Stimulated activated CD8-positive, alpha-beta memory T cell treated with anti-CD3 and anti-CD28 coated beads, Interleukin-4, amount 100 ng/mL, for 1 hour (primary cell): ENCODE measurements at places on chromosomes 1 and 21.

GRCh38 chr1:200676829-200677228 lies 7.1 kb upstream of the DDX59 start:
- no peak for DNase-seq

DNA sequence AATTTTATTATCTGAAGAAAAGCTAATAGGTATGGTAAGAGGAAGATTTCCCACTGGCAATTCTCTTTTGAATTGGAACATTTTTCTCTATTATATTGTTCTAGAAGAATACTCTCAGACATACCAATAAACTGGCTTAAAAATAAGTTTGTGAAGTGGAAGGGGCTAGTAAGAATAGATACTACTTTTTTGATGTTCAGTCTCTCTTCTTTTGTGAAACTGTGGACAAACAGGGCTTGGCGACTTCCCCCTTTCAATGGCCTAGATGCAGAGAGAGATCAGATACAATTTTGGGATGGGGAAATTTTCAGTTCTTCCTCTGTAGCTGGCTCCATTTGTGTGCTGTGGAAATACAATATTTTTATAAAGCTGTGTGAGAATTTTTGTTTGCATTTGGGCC lies 2.5 kb downstream of the PBX1 start:
- no peak for DNase-seq

DNA sequence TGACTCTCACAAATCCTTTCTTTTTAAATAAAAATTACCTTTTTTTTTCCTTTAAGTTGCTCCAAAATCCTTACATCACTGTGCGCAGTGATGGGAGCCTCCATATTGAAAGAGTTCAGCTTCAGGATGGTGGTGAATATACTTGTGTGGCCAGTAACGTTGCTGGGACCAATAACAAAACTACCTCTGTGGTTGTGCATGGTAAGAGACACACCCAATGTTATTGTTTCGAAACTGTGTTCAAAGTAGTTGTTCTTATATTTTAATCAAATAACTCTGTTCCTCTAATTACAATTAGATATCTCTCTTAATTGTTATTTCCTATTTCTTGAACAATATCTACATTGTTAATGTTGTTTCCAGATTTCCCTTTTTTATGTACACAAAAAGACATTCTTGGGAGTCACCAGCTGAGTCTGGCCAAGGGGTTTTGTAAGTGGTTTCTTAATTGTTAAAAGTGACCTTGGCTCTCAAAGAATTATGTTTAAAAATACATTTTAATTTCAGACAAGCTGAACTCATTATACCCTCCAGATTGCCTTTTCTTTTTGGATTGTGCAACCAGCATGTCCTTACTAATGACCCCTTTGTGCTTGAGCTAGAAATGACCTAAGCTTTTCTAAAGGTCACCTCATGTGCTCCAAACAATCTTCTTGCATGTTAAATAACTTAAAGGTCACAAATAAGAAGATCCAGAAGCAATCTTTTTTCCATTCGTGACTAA lies 250.1 kb downstream of the HMCN1 start:
- DNase-seq = no peak

GRCh38 chr1:17158961-17159360 lies 39.7 kb upstream of the PADI2 start:
- DNase-seq = no peak

GRCh38 chr1:180178511-180179161 lies 24.0 kb downstream of the QSOX1 start:
- peak; percentile 38 for DNase-seq

DNA sequence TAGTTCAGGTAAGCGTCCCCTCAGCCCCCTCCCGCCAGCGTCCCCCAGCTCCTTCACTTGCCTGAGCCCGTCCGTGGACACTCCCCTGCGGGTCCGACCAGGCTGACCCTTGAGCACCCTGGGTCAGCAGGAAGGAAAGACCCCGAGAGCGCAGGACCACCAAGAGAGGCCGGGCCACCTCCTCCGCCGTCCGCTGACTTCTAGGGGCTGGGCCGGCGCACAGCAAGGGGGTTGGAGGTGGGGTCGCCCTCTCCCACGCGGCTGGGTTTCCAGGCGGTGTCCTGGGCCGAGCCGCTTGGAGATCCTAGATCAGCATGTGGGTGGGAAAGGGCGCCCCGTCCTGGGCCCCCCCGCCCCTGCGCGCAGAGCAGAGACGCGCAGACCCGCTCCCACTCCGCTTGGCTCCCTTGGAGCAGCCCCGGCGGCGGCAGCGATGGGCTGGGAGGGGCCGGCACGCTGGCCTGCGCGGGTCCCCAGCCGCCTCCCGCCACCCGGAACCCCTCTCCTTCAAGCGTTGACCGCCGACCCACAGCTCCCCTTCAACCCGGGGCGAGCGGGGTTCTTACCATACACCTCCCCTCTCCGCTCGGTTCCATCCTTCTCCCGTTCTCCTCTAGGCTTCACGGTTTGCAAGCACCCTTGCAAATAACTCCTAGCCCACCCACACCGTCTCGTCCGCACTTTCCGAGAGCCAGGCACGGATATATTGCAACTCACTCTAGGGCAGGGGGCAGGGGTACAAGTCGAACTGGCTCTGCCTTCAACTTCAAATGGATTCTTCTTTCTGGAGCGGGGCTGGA lies 7.5 kb downstream of the KNCN start:
- no peak for DNase-seq

DNA sequence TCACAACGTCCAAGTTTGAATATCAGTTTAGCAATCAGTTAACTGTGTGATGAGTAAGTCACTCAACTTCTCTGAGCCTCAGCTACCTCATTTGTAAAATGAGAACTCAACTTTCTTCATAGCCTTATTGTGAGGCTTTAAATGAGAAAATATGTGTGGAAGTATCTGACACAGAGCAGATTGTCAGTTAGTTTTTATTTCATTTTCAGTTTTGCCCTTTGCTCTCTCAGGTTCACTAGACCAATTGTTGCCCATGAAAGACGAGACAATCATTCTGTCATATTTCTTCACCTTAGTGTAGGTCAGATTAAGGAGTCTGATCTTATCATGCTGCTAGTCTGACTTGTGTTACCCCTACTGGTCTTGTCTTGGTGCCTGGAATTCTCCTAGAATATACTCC lies 232.8 kb upstream of the PTBP2 start:
- DNase-seq = no peak

DNA sequence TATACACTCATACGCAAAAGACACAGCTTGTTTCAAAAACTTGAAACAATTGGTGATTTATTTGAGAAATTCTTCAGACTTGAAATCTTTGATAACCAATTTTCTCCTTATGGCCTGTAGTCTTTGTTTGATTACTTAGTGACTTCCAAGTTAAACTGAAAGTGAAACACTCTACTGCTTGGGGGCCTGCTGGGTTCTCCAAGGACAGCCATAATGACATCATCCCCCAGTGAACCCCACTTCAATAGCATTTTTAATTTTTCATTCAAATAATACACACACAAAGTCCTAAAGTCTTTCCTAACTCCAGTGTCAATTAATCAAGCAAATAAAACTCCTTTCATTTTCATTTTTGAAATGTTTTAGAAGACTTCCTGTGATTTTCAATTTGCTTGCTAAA lies 59.2 kb downstream of the KRTAP19-8 start:
- no peak for DNase-seq

GRCh38 chr1:4963251-4963650 lies 308.8 kb downstream of the AJAP1 start:
- DNase-seq = no peak

GRCh38 chr1:231986631-231987336 lies 360.2 kb downstream of the DISC1 start:
- DNase-seq = no peak

- no peak for DNase-seq
Measured at GRCh38 chr1:3930301-3931006, 30.4 kb upstream of the C1orf174 start.

DNA sequence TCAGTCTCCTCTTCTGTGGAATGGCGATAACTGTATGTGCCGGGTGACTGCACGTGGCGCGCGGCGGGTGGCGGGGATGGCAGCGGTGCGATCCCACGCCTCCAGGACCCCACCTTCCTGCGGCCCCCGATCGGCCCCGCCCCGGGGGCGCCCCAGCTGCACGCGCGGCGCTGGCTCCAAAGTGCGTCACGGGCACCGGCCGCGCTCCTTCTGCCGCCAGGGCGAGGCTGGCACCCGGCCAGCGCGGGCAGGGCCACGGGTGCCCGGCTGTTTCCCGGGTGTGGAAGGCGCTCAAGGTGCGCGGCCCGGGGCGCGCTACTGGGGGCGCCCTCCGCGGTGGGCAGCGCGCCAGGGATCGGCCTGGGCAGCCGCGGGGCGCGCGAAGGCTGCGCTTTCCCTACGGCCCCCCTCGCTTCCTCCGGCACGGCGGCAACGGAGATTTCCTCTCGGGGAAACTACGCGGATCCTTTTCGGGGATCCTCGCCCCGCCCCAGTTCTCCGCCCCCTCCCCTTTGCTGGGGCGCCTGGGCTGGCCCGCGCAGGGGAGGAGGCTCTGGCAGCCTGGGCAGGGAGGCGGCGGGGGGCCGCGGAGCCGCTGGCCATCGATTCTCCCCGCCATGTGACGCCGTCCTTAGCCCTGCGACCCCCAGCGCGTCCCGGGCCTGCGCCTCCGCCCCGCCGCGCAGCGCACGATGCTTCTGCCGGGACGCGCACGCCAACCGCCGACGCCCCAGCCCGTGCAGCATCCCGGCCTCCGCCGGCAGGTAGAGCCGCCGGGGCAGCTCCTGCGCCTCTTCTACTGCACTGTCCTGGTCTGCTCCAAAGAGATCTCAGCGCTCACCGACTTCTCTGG lies at the start of gene EVA1C:
EVA1C (plus strand) TSS at position 545 of the 853 bp plus-strand sequence; CDS start at position 693, 148 bp downstream.
- DNase-seq = peak; percentile 44

GRCh38 chr1:104761961-104762570 lies 1012.4 kb downstream of the AMY1C start:
- no peak for DNase-seq

DNA sequence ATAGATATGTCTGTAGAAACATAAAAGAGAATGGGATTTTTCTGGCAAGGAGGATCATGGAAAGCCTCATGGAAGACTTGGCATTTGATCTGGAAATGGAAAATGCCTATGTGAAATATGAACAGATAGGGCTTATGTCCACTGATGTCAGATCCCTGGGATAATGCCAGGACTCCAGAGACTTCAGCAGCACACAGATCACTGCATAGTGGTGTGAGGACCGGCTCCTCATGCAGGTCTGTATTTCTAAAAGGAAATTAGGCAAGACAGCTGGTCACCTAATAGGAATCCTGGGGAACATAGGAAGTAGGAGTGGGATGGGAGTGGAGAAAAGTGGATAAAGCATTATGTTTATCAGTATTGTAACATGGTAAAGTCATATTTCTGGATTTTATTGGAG lies 56.8 kb upstream of the IPO9 start:
- DNase-seq = no peak

DNA sequence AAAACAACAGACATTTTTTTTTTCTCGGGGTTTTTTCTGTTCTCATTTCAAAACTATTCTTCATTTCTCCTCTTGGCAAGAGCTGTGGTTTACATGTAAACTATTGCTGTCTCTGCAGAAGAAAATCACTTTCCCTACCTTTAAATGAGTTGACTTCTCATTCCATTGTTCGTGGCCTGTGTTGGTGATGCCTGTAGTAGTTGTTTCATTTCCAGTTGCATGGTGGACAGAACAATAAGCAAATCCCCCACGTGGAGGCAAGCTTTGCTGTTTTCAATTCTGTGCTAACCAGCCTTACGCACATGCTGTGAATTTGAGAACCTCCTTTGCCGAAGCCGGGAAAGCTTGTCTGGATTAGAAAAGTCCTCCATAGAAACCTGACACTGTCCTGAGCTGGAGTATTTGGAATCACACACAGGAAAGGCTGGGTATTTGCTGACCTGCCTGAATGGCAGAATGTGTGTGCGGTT lies 26.2 kb upstream of the MAP3K7CL start:
- no peak for DNase-seq

GRCh38 chr1:58898739-58899586 lies 115.1 kb upstream of the JUN start:
- DNase-seq = no peak

DNA sequence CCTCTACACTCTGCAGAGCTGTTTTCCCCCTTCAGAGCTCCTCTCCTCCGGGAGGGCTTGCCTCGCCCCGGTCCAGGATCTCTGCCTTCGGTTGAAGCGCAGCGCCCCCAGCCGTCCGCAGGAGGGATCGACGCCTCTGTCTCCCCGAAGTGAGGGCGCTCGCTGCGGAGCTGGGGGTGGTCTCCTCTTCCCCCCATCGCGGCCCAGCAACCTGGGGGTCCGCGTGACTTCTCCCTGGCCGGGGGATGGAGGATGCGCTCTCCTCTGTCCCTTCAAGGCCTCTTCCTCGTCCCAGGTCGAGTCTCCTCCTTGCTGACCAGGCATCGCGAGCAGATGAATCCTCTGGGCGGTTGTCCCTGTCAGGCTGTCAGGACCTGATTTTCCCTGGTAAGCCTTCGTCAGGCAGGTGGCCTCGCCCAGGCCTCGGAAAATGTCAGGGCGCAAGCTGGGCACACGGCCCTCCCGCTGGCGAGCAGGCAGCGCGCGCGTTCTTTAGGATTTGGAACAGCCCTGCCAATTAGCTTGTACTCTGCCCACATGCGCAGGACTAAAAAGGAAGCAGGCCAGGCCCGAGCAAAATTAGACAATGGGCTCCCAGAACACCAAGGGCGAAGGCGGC lies 90.5 kb downstream of the EDEM3 start:
- no peak for DNase-seq

DNA sequence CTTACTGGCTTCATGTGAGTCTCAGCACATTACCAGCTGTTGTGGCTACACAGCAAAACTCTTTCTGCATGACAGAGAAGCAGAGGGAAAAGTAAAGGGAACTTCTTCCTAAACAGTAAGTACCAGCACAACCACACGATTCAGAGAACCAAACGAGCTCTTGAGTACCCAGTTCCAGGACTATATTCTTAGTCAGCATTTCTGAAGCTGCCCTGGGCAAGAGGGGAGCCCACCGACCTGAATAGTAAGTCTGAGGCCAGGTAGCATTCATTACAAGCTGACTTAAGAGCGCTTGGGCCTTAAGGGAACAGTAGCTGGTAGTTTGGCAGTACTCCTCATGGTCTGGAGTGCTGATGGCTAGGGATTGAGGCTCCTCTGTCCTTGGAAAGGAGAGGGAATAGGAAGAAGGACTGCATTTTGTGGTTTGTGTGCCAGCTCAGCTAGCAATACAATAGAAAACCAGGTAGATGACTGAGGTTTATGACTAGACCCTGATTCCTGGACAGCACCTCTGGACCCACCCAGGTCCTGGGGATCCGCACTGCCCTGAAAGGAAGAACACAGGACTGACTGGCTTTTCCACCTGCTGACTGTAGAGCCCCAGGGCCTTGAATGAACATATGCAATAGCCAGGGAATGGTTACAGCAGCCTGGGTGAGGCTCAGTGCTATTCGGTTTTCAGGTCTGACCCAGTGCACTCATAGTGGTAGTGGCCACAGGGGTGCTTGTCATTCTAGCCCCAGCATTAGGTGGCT lies 396.8 kb upstream of the PRMT6 start:
- DNase-seq = no peak

GRCh38 chr1:107965110-107965991 lies at the start of gene VAV3:
VAV3 (minus strand) TSS chr1:107965180; CDS start chr1:107964869, 311 bp downstream.
- DNase-seq = no peak

- DNase-seq = no peak
Measured at GRCh38 chr1:67201891-67202290, 35.6 kb downstream of the IL23R start.

- DNase-seq = no peak
Measured at GRCh38 chr1:36486439-36487335, 4.0 kb upstream of the CSF3R start.
